Ascending aorta (tissue), 2 donors: ENCODE measurements at places on chromosomes 11 and 22. TPM values are rescaled to one million over a fixed set of nuclear protein-coding genes. Genes with fewer than 3 reads are reported as not detected.

DNA sequence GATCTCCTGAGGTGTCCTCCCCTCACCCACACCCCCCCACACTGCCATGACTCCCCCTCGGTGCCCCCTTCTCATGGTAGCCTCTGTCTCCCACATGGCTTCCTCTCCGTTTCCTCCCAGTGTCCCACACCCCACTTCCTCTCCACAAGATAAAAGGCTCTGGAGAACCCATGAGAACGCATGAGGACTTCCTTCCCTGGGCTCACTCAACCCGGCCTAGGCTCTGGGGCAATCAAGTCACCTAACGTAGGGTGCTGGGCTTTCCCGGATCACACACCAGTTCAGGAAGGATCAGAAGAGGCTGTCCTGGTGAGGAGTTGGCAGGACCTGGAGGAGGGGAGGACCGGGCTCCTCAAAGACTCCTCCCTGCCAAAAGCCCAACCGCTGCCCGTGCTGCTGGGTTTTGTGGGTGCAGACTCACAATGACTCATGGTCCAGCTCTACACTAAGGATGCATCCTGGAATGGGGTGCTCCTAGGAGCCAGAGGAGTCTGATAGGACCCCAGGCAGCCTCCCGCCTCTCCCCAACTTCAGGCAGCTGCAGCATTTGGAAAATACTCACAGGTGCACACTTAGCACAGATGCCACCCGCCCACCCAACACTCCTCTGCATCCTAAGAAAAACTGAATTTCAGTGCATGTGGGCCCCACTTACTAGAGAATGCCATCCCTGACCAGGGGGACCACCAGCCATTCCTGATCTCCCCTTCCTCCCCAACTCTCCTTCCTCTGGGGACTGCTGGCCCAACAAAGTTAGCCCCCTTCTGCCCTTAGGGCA, 21.0 kb downstream of the SLC22A12 start:
- no peak for DNase-seq

- no peak for DNase-seq
Observed at GRCh38 chr11:72234920-72235319, 9.1 kb downstream of the PHOX2A start.

- DNase-seq: no peak
Observed at GRCh38 chr11:44634401-44635281, 69.2 kb downstream of the CD82 start.

DNA sequence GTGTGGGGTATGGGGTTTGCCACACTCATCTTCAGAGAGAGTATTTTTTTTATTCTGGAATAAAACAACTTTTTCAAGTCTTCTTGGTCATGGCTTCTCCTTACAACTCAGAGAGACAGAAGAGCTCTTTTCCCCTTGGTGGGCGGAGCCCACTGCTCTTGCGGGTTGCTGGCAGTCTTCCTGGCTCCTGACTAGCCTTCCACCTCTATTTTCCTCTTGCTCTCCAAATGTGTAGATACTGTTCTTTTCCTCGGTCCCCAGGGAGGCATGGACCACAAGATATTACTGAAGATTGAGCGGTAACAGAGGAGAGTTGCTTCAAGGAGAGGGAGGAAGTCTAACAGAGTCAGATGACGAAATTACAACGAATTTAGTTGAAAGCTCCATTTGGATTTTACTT, 210.6 kb downstream of the NTM start:
- no peak for DNase-seq

DNA sequence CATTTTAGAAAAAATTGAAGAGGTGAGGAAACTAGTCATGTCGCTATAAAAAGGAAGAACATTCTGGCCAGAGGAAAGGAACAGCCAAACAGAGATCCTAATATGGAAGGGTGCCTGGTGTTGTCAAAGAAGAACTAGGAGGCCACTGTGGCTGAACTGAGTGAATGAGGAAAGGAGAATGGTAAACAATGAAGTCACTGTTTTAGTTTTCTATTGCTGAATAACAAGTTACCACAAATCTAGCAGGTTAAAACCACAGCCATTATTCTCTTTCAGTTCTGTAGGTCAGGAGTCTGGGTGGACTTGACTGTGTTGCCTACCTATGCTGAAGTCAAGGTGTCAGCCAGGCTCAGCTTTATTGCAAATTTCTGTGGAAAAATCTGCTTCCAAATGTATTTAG, 549.3 kb upstream of the CCDC90B start:
- no peak for DNase-seq

- no peak for DNase-seq
Observed at GRCh38 chr11:72483412-72484186, 49.3 kb upstream of the CLPB start.

GRCh38 chr11:103091064-103091800, 728 bp downstream of the DCUN1D5 start:
- peak; percentile 68 for DNase-seq

DNA sequence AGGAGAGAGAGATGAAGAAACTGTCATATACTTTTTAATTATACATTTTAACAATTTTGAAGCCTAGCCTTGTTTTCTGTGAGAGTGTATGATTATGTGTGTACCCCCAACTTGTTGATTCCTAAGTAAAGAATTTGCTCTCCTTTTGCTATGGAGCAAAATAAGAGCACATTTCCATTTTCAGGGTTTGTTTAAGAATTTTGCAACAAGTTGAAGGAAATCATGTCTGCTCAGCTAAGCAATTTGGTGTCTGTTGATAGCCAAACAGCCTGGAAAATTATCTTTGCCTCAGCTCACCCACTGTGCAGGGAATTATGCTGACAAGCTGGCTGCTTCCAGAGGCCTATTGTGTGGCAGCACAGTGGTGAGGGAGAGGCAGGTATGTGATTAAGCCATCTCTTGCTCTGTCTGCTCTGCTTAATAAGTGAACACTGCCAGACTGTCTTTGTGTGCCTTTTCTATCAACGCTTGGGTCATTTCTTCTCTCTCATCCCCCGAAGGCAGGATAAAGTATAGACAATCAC, 135.1 kb upstream of the TTC12 start:
- no peak for DNase-seq

GRCh38 chr11:73862986-73863385, 13.7 kb downstream of the COA4 start:
- no peak for DNase-seq

DNA sequence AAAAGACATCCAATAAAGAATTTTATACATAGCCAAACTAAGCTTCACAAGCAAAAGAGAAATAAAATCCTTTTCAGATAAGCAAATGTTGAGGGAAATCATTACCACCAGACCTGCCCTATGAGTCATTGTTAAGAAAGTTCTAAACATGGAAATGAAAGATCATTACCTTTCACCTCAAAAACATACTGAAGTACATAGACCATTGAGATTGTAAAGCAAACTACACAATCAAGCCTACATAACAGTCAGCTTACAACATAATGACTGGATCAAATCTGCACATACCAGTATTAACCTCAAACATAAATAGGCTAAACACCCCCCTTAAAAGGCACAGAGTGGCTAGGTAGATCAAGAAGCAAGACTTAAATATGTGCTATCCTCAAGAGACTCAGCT, 501.0 kb upstream of the LUZP2 start:
- no peak for DNase-seq

- DNase-seq: no peak
Observed at GRCh38 chr11:126949066-126949891, 51.3 kb downstream of the KIRREL3 start.

DNA sequence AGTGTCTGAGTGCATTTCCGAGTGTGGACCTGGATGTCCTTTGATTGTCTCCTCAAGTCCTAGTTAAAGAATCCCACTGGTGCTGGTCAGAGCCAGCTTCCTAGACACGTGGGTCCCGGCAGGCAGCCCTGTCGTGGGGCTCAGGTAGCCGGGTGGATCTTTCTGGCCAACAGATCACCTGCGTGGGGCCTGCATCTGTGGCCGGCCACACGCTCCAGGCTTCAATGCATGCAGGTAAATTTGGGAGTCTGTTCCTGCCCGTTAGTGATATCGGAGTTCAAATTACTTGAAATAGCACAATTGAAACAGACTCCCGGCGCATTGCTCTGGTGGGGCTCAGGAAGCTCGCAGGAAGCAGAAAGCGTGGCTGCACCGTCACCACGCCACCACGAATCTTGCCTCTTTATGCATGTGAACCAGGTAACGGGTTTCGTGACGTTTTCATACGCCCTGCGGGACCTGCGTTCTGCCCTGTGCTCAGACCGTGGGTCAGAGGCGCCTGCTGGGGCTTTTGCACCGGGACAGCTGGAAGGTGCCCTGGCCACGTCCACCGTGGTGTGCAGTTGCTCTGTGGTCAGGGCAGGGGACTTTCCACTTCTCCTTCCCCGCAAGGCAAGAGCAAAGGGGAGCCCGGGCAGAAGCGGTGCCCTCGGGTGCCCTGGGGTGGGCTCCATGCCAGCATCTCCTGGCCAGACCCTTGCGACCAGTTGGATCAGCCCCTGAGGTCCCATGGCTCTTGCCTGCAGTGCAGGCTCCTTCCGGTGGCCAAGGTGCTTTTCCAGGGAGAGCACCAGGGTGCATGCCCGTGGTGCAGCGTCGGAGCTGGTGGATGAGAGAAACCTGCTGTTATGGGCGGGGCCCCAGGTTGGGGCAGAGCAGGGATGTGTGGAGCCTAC, 803.5 kb downstream of the BRD1 start:
- no peak for DNase-seq

- DNase-seq: no peak
Observed at GRCh38 chr22:38886333-38886732, 14.3 kb upstream of the CBX6 start.

- DNase-seq: no peak
Observed at GRCh38 chr11:19173004-19173689, 28.6 kb downstream of the CSRP3 start.

- no peak for DNase-seq
Observed at GRCh38 chr11:124830749-124831148, 30.5 kb upstream of the MSANTD2 start.

DNA sequence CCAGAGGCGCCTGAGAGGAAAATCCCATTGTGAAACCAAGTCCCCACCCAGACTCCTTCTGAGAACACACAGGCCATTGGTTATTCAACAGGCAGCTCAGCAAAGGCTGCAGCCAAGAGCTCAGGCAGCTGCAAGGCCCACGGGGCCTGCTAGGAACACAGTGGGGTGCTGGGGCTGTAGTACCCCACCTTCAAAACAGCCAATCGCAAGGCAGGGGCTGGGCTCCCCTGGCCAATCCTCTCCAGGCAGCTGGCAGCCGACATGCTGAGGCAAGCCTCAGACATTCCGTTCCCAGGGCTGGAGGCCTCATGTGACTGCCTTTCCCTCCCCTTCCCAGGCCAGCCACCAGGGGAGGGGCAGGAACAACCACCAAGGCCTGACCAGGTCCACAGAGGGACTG, 6.6 kb downstream of the PRODH start:
- DNase-seq: peak; percentile 72

The CRYBB3 gene
- total RNA-seq: not detected

The OR6A2 gene
- total RNA-seq: not detected

The SCGB1D2 gene
- not detected for total RNA-seq

The PRPF19 gene
- total RNA-seq: 61.6 TPM
